ENCODE measurements at places on chromosomes 2 and 18.

GRCh38 chr2:220154304-220154703 lies 526.9 kb downstream of the SLC4A3 start:
- DNase-seq: no peak

DNA sequence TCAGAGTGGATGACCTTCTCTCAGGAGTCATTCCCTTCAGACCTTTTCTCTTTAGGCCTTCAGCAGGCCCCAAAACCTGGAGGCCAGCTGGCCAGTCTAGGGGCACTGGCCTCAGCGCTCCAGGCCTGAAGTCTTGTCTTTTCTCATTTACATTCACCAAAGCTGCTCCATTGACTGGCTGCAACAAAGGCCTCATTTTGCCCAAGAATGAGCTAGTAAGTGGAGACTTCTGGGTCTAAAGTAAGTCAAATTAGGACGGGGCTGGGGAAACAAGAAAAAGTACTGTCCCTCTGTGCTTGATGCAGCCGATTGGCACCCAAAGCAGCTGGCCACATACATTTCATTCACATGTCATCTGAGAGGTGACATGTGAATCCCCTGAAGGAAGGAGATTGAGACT lies 83.8 kb upstream of the RIOK3 start:
- DNase-seq: no peak

DNA sequence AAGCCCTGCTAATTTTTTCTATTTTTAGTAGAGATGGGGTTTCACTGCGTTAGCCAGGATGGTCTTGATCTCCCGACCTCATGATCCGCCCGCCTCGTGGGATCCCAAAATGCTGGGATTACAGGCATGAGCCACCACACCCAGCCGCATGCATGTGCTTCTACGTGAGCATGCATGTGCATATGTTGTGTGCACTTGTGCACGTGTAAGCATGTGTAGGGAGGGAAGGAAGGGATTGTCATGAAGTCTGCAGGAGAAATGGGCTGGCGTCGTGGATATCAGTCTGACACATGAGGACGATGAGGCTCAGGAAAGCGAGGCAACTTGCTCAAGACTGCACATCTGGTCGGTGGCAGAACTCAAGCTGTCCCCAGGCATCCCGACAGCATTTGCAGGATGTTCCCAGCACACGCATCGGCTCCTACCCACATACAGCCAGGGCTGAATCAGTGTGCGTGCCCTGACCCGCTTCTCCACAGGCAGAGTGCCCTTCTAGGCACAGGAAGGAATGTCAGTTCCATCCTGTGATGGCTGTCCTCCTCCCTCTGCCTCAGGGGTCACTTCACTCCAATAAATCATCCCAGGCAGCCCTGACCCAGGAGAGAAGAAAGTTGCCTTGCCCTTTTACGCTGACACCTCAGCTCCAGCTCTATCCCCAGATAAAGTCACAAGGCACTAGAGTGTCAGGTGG lies 49.9 kb upstream of the SLC14A2 start:
- no peak for DNase-seq

- DNase-seq: peak; percentile 4
These were observed 52.8 kb upstream of the IL1RL1 start for GRCh38 chr2:102258386-102259074.
